ENCODE measurements at places on chromosomes 13 and 19.

GRCh38 chr13:80476953-80477352 lies 136.0 kb upstream of the SPRY2 start:
- DNase-seq, result no peak

- peak; percentile 62 for DNase-seq
These were observed 2.8 kb downstream of the SEMA6B start for GRCh38 chr19:4556597-4557127.

GRCh38 chr13:77335543-77335942 lies 8.6 kb upstream of the MYCBP2 start:
- no peak for DNase-seq

GRCh38 chr13:110348309-110349105 lies 41.4 kb downstream of the COL4A2 start:
- no peak for DNase-seq

- DNase-seq, result no peak
These were observed 1769.0 kb upstream of the PCDH20 start for GRCh38 chr13:63184693-63185092.

GRCh38 chr13:103539265-103539664 lies 473.0 kb upstream of the SLC10A2 start:
- DNase-seq, result peak; percentile 56

DNA sequence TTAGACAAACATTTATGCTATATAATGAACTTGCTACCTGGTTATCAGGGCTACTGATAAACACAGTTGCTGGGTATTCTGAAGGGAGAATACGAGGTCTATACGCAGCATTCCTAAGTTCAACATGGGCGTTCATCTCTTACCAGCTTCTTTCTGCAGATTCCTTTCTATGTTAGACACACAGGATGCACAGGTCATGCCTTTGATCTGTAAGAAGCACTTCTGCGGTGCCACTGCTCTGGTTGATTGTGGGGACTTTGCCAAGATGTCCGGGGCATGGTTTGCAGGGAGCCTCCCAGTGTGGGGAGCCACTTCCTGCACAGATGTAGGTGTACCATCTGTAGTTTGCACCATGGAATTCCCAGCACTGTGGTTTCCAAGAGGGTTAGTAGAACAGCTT lies 40.9 kb downstream of the ATP7B start:
- no peak for DNase-seq

DNA sequence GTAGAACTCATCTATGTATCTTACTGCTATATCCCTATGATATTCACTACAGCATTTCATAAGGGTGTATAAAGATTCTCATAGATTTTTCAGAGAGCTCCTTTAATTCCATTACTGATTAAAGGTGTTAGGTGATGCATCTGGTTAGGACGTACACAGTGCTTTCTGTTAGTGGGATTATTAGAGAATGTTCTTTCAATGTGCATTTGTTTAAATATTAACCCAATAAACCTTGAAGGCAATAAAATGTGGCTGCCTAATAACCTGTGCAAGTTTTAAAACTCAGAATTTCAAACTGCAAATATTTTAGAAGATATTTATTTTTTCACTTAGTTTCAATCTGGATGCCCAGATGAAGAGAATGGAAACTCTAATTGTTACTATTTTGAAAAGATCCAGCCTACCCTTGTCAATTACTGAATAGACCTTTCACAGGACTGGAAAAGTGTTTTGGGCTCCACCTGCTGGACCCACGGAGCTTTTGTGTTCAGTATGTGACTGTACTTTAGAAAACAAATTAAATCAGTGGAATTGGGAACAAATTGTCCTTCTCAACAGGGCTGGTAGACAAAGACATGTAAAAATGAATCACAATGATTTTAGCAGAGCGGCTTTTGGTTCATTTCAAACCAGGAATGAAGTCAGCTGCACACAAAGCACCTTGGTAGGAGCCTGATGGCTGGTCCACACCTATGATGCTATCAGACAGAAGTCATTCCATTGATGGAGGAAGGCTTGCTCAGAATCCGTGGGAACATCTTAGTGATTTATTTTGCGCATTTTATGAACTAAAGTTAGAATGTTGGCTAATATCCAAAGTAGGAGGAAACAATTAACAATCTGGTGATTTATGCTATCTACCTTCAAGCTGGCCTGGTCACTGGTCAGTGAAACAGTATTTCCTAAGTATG lies 89.4 kb upstream of the RAP2A start:
- DNase-seq, result peak; percentile 29

DNA sequence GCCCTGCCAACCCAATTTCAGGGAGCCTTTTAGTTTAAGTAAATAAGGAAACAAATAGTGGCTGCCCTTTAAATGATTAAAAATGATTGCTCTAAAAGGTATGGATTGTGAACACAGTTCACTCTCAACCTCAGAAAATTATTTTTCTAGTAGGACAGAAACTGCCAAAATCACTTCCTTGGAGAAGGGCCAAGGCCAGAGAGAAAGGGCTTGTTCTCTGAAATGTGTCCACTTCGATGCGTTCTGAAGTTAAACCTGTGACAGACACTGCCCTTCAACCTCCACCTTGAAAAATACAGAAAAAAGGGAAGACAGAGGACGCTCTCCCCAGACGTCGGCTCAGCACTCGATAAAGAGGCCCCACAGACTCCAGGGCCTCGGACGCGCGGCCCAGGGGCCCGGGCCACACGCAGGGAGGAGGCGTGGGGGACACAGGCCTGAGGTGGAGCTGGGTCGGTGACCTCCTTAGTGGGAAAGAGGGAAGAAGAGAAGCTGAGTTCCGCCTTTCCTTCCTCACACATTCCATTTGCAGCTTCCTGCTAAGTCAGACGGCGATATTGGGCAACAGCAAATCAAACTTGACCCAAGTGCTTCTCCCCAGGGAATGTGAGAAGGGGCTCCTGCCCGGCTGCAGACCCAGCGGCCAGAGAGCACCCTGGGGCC lies 63.6 kb downstream of the RASA3 start:
- DNase-seq, result peak; percentile 11

DNA sequence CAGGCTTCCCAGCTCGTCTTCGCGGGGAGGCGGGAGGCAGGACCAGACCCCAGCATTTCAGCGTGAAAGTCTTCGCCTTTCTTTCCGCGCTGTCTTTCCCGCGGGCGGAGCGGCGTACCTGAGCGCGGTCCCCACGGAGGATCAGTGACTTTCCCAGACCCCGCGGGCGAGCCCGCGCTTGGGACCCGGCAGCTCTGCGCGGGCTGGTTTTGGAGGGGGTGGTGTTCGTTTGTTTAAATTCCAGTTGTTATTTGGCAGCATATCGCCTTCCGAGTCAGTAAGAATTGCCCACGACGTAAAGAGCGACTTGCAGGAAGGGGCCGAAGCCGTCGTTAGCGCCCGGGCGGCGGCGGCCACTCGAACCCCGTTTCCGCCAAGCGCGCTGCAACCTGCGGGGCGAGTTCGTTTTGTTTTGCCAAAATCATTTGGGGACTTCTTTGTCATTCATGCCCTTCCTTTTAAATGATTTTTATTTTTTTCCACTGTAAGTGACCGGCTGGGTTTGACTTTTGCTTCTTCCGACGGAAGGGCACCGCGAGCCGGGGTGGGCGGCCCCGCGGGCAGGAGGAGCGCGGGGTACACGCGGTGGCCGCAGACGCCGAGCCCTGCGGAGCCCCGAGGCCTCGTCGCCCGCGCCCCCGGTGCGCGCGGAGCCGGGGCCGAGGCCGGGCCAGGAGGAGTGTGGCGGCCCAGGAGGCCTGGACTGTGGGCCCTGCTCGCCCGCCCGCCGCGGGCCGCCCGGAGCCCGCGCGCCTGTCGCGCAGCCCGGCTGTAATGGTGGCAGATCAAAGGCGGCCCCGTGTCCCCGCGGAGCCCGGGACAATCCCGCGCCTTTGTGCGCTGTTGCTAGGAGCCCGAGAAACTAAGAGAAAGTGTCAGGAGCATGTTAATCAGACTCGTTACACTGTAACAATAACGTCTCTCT lies 75.9 kb downstream of the ZIC5 start:
- no peak for DNase-seq

DNA sequence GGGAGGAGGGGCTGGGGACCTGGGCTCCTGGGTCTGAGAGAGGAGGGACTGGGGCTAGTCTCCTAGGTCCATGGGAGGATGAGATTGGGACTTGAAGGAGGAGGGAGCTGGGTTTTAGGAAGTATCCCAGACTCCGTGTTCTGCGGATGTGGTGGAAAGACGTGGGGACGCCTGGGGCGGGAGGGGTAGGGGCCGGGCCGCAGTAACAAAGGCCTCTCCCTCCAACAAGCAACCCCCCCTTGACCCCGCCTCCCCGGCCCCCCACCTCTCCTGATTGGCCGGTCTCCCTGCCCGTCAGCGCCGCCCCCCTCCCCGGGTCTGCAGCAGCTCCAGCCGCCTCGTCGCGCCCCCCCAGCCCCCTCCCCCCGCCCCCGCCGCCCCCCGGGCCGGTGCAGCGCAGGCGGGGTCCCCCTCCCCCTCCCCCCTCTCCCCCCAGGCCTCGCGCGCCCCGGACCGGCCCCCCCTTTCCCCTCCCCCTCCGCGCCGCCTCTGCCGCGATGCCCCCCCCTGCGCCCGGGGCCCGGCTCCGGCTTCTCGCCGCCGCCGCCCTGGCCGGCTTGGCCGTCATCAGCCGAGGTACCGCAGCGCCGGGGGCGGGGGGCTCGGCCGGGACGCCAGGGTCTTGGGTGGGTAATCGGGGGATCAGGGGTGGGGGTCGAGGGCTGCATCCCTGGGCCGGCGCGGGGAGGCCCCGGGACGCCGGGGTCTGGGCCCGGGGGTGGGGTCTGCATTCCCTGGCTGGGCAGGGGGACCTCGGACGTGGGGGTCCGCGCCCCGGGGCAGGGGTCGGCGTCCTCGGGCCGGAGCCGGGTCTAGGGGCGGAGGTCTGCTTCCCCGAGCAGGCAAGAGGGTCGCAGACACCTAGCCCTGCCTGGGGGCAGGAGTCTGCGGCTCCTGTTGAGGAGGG lies at the start of gene IGLON5:
Gene IGLON5 (plus strand): TSS at position 294 of the 907 bp plus-strand sequence. CDS start 204 bp downstream, at position 498.
- DNase-seq, result peak; percentile 57

- no peak for DNase-seq
These were observed 20.3 kb upstream of the RFC3 start for GRCh38 chr13:33797622-33798021.

DNA sequence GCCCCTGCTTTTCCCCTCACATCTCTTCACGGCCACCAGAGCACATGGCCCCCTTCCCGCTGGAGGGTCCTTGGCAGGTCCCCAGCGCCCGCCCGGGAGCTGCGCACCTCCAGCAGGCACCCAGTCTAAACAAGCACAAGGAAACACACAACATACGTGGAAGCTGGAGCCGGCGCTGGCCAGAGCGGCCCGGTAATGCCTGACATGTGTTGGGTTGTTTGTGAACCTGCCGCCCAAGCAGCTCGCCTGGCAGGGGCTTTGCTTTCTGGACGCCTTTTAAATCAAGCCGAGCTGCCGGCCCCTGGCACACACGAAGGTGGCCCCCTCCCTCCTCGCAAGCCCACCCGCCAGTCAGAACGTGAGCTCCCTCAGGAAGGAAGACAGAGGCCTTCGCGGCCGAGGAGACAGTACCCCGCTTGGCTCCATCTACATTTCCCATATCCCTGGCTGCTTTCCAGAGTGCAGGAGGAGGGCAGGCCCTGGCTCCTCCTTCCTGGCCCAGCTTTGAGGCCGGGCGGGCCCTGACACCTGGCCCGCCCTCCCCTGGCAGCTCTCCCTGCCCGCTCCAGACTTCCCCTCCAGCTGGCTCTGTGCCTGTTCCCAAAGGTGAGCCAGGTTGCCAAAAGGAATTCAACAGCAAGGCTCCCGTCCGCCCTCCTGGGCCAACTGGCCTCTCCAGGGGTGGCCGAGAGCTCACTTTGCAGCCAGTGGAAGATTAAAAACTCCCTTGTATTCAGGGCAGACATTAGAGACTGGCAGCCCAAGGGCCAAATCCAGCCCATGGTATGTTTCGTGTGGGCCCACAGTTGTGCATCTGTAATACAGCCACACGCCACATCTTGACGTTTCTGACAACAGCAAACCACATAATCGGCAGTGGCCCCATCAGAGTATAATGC lies 28.7 kb downstream of the COMP start:
- DNase-seq, result no peak

DNA sequence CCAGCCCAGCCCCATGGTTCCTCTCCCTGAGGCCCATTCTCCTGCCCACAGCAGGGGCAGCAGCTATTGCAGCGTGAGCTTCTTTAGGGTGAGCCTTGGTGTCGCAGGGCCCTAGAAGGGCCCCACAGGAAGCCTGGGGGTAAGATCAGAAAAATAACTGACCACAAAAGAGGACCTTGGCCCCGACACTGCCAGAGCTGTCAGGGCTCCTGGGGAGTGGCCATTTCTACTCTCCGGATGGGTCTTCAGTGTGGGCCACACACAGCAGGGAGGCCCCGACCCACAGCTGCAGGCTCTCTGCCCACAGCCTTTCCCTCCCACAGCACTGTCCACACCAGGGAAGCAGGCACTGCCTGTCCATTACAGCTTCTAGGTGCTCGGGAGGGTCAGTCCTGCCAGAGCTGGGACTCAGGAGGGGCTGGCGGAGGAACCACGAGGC lies 3.5 kb upstream of the SIGLEC8 start:
- no peak for DNase-seq

- peak; percentile 60 for DNase-seq
These were observed 153.9 kb downstream of the DACH1 start for GRCh38 chr13:71712988-71713653.

- no peak for DNase-seq
These were observed 7.1 kb downstream of the PCDH9 start for GRCh38 chr13:67223024-67223423.

GRCh38 chr19:574658-575526 lies 2.5 kb downstream of the BSG start:
- peak; percentile 37 for DNase-seq

DNA sequence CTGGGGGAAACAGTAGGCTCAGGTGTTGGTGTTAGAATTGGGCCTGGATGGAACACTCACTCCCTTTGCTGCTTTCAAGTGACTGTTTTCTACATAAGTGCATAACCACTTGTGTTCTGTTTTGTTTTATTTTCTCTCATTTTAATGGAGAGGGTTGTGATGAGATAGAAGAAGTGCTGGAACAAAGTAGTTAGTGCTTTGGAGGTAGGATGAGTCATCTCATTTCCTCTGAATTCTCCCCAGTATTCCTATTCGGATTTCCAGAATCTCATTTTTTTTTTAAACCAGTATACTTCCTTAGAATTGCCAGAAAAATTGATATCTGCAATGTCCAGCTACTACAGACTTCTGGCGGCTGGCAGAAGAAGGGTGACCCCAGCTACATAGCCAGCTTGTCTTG lies 575.9 kb downstream of the MYO16 start:
- no peak for DNase-seq

DNA sequence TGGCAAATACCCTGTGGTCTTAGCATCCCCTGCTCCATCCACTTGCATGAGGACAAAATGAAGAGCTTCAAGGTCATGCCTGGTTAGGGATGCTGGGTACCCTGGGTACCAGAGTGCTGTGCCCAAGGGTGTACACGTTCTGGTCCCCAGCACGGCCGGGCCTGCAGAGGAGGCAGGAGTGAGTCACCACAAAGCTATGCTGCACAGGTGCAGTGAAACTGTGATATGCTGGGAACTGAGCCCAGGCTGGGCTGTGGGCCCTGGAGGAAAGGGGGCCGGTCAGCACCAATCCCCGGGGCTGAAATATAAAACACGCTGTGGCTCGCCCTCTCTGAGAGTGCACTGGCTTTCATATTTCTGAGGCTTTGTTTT lies 95.1 kb downstream of the TSHZ3 start:
- DNase-seq, result no peak

- no peak for DNase-seq
These were observed 716 bp upstream of the ZNF420 start for GRCh38 chr19:37077501-37077933.

- no peak for DNase-seq
These were observed 28.6 kb upstream of the NDUFS7 start for GRCh38 chr19:1354970-1355567.

Data from nephron progenitor cell (in vitro differentiated cells).